Urothelium cell line (cell line): ENCODE measurements at places on chromosomes 12 and 14.

GRCh38 chr12:11812241-11812585, 162.7 kb downstream of the ETV6 start:
- DNase-seq, result no peak

GRCh38 chr14:64763801-64764621, 59.8 kb downstream of the PLEKHG3 start:
- DNase-seq, result peak; percentile 57

DNA sequence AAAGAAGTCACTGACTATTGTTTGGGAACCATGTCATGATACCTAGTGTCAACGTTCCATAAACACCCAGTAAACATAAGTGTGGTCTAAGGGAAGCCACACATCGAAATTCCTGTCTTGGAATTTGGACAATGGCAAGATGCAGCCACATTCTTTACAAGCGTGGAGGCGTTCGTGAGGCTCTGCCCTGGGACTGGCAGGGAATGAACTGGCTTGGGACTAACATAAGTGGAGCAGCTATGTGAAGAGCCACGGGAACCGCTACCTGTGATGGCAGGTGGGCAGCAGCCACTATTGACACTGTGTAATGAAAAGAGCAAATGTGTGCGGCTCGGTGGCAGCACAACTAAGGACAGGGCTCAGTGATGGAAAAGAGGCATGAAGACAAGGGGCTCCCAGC, 10.0 kb upstream of the NRIP2 start:
- no peak for DNase-seq

GRCh38 chr14:34713681-34714319, 593 bp downstream of the CFL2 start:
- peak; percentile 32 for DNase-seq

DNA sequence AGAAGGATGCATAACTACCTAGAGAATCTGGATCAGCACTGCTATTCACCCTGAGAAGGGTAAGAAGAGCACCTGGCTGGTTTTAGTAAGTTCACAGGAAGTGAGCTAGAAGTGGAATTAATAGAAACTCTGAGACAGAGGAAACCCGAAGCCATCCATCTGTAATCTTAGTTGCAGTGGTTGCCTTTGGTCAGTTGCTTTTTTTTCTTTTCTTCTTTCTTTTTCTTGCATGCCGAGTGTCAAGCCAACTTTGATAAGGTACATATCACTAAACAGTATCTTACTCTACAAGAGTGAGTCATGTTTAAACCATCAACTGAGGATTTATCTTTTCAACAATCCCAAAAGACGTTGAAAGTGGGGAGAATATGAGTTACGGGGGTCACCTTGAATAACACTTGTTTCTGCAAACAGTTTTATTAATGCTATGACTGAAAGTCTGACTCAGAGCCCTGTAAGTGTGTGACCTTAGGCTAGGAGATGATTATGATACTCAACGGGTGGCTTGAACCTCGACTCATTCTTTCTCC, 26.7 kb downstream of the C12orf75 start:
- DNase-seq, result no peak
